Astrocyte (in vitro differentiated cells and primary cell): ENCODE measurements at places on chromosomes 7 and 10. TPM values are rescaled to one million over a fixed set of nuclear protein-coding genes. Genes with fewer than 3 reads are reported as not detected.
A peak's percentile ranks its signal among the peaks of the same experiment; 100 is the strongest.

Gene CHPF2
- 84.7 and 101 TPM in 2 replicates for total RNA-seq

Gene PVRIG
- not detected in 2 replicates for total RNA-seq

GRCh38 chr10:70052462-70053217 lies at the start of gene MACROH2A2:
Gene MACROH2A2, plus strand, starts transcription at chr10:70052846. Its CDS starts 22,813 bp downstream, at chr10:70075659.
- H3K4me1 ChIP-seq, result no peaks in the 10 kb centered on the region
- no peak within 1 kb of the TSS for H3K27ac ChIP-seq
- peak within 1 kb of the TSS; percentile 71 for H3K4me3 ChIP-seq
- H3K36me3 ChIP-seq, result no peaks in the 10 kb centered on the region
- peak; percentile 76 for DNase-seq

GRCh38 chr7:55075464-55076021 lies 56.7 kb downstream of the EGFR start:
- H3K36me3 ChIP-seq, result peaks cover 2% of the 10 kb centered on the region
- DNase-seq, result no peak
- peak overlapping the region; percentile 97 for H3K27ac ChIP-seq
- H3K27me3 ChIP-seq, result no peaks in the 10 kb centered on the region

- H3K4me1 ChIP-seq, result no peaks in the 10 kb centered on the region
- no peak overlapping the region for H3K27ac ChIP-seq
- H3K4me3 ChIP-seq, result no peak overlapping the region
- peaks cover 5% of the 10 kb centered on the region for H3K27me3 ChIP-seq
Measured at GRCh38 chr10:6706725-6707124, 126.6 kb upstream of the PRKCQ start.

- no peak overlapping the region for H3K27ac ChIP-seq
- H3K4me3 ChIP-seq, result no peak overlapping the region
- DNase-seq, result peak; percentile 27
- no peaks in the 10 kb centered on the region for H3K27me3 ChIP-seq
- H3K36me3 ChIP-seq, result no peaks in the 10 kb centered on the region
- H3K4me1 ChIP-seq, result no peaks in the 10 kb centered on the region
Measured at GRCh38 chr7:70189776-70190175, 591.5 kb downstream of the AUTS2 start.

Gene AIFM2
- 7.1 and 7.5 TPM in 2 replicates for total RNA-seq

DNA sequence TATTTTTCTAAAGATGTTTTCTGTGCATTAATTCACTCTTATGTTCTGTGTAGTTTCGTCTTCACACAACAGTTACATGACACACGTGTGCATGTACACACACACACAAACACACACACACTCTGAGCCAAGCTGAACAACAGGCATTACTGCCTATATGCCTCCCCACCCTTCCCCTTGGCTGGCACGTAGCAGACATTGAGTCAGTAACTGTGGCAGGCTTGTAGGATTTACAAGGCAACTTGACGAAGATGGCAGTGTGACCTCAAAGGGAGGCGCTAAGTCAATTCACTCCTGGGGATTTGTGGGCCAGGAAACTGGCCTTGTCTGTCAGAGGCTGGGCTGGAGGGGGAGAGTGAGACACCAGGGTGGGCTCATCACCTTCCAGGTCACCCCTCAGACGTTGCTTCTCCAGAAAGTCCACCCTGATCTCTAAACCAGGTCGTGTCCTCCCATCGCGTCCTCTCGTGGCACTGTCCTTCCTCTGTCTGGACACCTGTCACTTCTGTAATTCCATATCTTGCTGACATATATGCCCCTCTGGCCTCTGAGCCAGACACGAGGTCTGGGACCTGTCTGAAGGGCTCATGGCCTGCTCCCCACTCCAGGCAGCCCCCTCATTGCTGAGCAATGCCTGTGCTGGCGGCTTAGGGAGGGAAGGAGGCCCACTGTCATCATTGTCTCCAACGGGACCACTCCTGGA lies 41.1 kb upstream of the INPP5A start:
- no peaks in the 10 kb centered on the region for H3K4me1 ChIP-seq
- no peak overlapping the region for H3K27ac ChIP-seq
- peaks cover 25% of the 10 kb centered on the region for H3K27me3 ChIP-seq
- no peak for DNase-seq

DNA sequence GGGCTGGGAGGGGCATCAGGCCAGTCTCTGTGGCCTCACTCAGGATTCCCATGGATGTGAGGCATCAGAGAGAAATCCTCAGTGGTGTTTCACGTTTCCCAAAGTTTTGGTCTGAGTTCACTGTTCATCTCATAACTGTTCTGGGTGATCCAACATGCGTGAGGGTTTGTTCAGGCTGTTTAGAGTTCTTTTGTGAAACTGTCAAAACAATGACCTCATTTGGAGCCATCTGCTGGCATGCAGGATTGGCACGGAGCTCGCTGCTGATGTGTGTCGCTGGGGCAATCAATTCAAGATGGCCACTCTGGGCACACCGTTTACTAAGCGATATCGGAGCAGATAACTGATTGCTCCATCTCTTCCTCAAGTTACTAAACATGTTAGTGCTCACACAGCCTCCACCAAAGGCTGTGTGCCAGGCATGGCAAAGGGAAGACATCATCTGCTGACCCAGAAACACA lies 365.6 kb downstream of the WDR11 start:
- no peaks in the 10 kb centered on the region for H3K27me3 ChIP-seq
- H3K4me3 ChIP-seq, result no peak overlapping the region

- no peak overlapping the region for H3K4me3 ChIP-seq
- H3K4me1 ChIP-seq, result peaks cover 13% of the 10 kb centered on the region
- H3K36me3 ChIP-seq, result no peaks in the 10 kb centered on the region
- no peak overlapping the region for H3K27ac ChIP-seq
- no peak for DNase-seq
Measured at GRCh38 chr10:69470463-69471384, 19.5 kb downstream of the TSPAN15 start.

Gene LMOD2
- total RNA-seq, result not detected in 2 replicates

- no peaks in the 10 kb centered on the region for H3K36me3 ChIP-seq
- H3K27me3 ChIP-seq, result no peaks in the 10 kb centered on the region
- H3K4me3 ChIP-seq, result no peak overlapping the region
Measured at GRCh38 chr10:31116226-31116625, 84.6 kb upstream of the ZNF438 start.

Gene IQUB
- 0.50 and 0.59 TPM in 2 replicates for total RNA-seq

Gene FOXP2
- 3.3 and 3.4 TPM in 2 replicates for total RNA-seq
